Stimulated activated CD8-positive, alpha-beta memory T cell treated with anti-CD3 and anti-CD28 coated beads, Interleukin-4, amount 100 ng/mL, for 1 hour (primary cell): ENCODE measurements at places on chromosomes 2 and 18.

DNA sequence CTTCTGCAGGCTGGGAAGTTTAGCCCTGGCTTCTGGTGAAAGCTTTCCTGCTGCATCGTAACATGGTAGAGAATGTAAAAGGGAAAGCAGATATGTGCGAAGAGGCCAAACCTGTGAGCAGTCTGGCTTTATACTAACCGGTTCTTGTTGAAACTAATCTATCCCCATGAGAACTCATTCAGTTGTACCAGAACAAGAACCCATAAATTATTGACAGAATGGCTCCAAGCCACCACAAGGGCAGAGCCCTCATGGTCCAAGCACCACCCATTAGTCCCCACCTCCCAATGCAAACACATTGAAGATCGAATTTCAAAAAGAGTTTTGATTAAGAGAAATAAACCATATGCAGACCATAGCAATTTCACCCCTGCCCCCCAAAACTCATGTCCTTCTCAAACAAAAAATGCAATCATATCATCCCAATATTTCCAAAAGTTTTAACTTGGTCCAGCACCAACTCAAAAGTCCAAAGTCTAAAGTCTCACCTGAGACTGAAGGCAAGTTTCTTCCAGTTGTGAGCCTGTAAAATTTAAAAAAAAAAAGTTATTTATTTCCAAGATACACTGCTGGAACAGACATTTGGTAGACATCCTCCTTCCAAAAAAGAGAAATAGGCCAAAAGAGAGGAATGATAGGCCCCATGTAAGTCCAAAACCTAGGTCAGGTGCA is 318.9 kb downstream of the CNTNAP5 start:
- no peak for DNase-seq

GRCh38 chr2:199943373-199943772 is 11.9 kb downstream of the TYW5 start:
- no peak for DNase-seq

- no peak for DNase-seq
These were observed 100.7 kb downstream of the NFATC1 start for GRCh38 chr18:79496237-79496977.

- DNase-seq: no peak
These were observed 7.7 kb upstream of the SP140L start for GRCh38 chr2:230319211-230319862.

DNA sequence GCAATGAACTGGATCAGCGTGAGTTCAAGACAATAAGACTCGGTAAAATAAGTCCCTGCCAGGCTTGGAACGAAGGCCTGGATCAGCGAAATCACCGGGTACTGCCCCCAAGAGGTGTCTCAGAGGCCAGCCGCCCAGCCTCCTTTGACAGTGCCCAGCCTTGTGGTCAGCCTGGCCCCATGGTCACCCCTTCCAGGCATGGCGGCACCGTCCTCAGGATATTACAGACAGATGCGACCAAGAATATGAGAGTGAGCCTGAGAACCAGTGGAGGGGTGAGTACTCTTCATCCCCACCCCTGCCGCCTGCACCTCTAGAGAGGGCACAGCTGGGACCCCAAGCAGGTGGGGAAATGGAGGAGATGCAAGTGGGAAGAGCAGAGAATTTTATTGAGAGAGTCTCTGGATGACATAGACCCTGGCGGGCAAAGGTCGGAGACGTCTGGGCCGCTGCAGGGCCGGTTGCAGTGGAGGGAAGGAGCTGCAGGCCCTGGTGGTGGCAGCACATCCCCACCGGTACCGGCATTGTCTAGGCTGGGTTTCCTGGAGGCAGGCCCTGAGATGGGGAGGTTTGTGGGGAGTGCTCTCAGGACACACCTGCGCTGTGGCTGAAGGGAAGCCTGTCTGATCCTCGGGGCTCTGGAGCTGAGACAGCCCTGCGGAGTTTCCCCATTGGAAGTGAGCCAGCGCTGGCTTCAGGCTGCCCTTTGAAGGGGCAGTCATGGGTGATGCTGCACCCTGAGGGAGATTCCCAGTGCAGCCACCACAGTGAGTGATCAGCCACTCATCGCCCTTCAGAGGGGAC is 190.0 kb downstream of the SEPTIN10 start:
- DNase-seq: no peak
